ENCODE measurements at places on chromosomes 6 and 20. TPM values are rescaled to one million over a fixed set of nuclear protein-coding genes. Genes with fewer than 3 reads are reported as not detected.

The GPR6 gene
- total RNA-seq = not detected

- no peak for DNase-seq
Observed at GRCh38 chr20:25220021-25220730, 24.7 kb downstream of the ENTPD6 start.

DNA sequence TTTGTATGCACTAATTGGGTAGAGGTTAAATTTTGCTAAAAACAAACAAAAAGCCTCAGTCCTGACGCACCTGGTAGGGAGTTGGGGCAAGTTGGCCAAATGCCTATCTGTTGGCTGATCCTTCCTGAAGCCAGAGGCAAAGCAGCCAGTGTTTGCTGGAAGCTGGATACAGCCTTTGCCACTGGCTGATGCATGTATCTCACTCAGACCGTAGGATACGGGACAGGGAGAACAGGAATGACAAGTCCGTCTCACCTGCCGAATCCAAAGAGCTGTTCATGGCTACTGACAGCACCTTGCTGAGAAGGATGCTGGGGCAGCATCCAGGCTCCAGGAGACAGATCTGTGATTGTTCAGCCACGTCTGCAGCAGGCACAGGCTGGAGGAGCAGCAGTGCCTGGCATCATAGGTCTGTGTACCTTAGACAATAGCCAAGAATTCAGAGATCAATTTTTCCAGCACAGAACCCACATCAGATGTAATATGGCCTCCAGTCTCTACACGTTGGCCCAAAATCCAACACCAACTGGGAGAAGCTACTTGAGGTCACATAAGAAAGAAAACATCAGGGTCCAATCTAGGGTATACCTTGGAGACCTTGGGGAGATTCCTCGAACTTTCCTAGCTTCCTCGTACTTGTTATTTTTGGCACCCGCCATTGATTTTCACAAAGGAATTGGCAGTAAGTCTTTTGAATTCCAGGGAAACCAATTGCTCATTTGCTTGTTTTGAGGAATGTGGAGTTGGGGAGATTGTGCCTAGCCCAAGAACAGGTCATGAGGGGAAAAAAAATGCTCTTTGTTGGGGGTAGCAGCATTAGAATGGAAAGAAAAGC, 108.5 kb upstream of the ARMC2 start:
- no peak for DNase-seq

GRCh38 chr6:125421836-125422235, 120.1 kb upstream of the HDDC2 start:
- DNase-seq = no peak
